Astrocyte (in vitro differentiated cells and primary cell): ENCODE measurements at places on chromosomes 7 and 10. TPM values are rescaled to one million over a fixed set of nuclear protein-coding genes. Genes with fewer than 3 reads are reported as not detected.

GRCh38 chr7:100049441-100050291 is at the start of gene ZSCAN21:
ZSCAN21 (plus strand) TSS chr7:100049774; CDS start chr7:100057007, 7,233 bp downstream.
- DNase-seq, result peak; percentile 77
- no peaks in the 10 kb centered on the region for H3K27me3 ChIP-seq
- H3K4me3 ChIP-seq, result peak within 1 kb of the TSS; percentile 76
- H3K4me1 ChIP-seq, result peaks cover 2% of the 10 kb centered on the region
- no peaks in the 10 kb centered on the region for H3K36me3 ChIP-seq
- peak within 1 kb of the TSS; percentile 94 for H3K27ac ChIP-seq

DNA sequence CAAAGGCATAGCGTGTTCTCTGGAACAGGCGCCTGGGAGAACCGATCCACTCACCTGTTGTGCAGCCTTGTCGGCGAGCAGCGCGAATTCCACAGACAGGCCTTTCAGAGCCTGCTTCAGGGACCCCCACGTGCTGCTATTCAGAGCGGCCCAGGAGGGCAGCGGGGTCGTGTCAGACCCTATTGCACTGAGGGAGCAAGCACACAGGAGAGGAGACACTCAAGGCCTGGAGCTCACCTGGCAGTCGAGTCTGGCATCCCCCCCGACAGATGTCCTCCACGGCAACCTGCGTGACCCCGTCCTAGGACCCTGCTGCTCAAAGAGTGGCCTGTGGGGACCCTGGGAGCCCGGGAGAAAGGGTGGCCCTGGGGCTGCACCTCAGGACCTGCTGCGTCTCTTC is 21.1 kb downstream of the NUDT1 start:
- no peaks in the 10 kb centered on the region for H3K27me3 ChIP-seq
- H3K4me3 ChIP-seq, result no peak overlapping the region
- DNase-seq, result no peak
- peaks cover 5% of the 10 kb centered on the region for H3K4me1 ChIP-seq
- peaks cover 2% of the 10 kb centered on the region for H3K36me3 ChIP-seq

DNA sequence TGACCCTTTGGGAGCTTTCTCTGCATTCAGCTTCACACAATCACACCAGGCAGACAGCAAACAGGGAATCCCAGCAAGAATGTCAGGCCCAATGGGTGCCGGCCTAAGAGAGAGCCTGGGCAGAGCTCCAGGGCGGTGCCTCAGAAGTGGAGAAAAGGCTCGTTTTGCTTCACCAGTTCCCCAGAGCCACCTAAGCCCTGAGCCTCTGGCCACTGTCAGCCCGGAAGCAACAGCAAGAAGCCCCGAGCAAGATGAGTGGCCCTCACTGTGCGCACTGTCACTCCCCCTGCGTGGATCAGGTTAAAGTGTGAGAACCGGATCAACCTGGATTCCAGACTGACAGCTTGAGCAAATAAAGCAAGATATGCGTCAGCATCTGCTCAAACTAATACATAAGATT is 14.7 kb downstream of the CNPY1 start:
- no peaks in the 10 kb centered on the region for H3K36me3 ChIP-seq
- no peak for DNase-seq
- no peak overlapping the region for H3K4me3 ChIP-seq
- H3K27me3 ChIP-seq, result peaks cover 46% of the 10 kb centered on the region
- H3K27ac ChIP-seq, result no peak overlapping the region

DNA sequence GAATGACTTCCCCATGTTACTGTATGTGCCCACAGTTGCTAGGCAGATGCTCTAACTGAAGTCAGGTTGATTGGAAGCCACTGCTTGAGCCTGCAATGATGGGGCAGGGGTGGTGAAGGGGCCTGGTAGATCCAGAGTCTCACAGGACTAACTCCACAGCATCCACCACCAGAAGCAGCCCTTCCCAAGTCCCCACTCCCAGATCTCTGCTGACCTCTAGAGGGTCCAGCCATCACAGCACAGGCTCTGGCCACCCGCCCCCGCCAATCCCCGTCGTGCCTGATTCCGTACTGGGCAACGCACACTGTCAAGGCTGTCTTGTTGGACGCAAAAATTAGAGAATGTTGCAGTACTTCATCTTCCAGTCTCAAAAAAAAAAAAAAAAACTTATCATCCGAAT is 136.8 kb upstream of the PDE1C start:
- peak; percentile 11 for DNase-seq
- no peaks in the 10 kb centered on the region for H3K36me3 ChIP-seq
- no peak overlapping the region for H3K4me3 ChIP-seq
- H3K27me3 ChIP-seq, result peaks cover 5% of the 10 kb centered on the region

DNA sequence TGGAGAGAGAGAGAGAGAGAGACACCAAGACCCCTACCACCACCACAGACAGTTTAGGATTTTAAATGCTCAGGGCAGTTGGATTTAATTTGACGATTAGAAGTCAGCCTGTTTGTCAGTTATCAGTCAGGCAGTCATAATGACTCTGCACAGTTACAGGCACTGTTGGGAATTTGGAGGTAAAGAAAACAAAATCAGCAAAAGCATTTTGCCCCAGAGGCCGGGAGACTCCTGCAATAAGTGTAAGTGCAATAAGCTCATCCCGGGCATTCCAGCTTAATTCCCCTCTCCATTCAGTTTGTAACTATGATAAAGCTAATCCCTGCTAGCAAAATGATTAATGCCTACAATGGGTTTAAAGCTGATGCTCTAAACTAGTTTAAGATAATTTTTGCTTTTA is 13.5 kb downstream of the SEMA3C start:
- H3K27me3 ChIP-seq, result no peaks in the 10 kb centered on the region
- peaks cover 11% of the 10 kb centered on the region for H3K4me1 ChIP-seq
- no peak overlapping the region for H3K4me3 ChIP-seq
- no peak overlapping the region for H3K27ac ChIP-seq

DNA sequence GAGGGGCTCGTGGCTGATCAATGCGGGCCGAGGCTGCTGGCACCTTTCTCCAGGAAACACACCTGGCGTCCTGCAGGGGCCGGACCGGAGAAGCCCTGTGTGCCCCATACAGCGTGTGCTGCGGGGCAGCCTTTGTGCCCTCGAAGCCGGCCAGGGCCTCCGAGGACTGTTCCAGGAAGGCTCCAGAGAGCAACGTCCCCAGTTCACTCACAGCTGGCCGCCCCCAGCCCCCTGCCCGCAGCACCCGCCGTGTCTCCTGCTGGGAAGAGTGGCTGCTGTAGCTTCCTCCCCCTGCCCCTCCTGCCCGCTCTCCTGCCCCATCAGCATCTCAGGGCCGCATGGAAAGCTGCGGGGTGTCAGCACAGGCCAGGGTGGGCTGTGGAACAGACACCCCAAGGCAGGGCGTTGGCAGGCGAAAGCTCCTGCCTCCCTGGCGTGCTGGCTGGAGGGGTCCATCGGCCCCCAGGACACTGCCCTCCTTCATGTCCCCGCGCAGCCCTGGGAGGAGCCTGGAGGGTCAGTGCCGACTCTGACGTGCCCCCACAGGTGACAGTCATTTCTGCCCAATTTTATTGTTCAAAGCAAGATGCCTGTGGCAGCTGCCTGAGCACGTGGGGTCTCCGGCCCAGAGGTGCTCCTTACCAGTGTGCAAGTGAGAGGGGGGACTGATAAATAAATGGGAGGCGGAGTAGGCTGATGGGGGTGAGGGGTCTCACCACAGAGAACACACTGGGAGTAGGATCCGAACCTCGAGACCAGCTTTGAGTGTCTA is 95.8 kb upstream of the DIP2C start:
- DNase-seq, result no peak
- peak overlapping the region; percentile 12 for H3K4me3 ChIP-seq
- H3K36me3 ChIP-seq, result no peaks in the 10 kb centered on the region
- H3K27ac ChIP-seq, result peak overlapping the region; percentile 32
- no peaks in the 10 kb centered on the region for H3K27me3 ChIP-seq
- H3K4me1 ChIP-seq, result peaks cover 25% of the 10 kb centered on the region

GRCh38 chr10:84173501-84173929 is at the start of gene GPR15LG:
GPR15LG (plus strand) TSS chr10:84173801; CDS start chr10:84173852, 51 bp downstream.
- no peak within 1 kb of the TSS for H3K4me3 ChIP-seq
- no peaks in the 10 kb centered on the region for H3K36me3 ChIP-seq
- H3K4me1 ChIP-seq, result no peaks in the 10 kb centered on the region
- no peaks in the 10 kb centered on the region for H3K27me3 ChIP-seq

- peaks cover 8% of the 10 kb centered on the region for H3K4me1 ChIP-seq
- H3K4me3 ChIP-seq, result no peak overlapping the region
- no peak overlapping the region for H3K27ac ChIP-seq
- peak; percentile 45 for DNase-seq
- no peaks in the 10 kb centered on the region for H3K27me3 ChIP-seq
Measured at GRCh38 chr7:111735661-111736551, 173.6 kb upstream of the IMMP2L start.

DNA sequence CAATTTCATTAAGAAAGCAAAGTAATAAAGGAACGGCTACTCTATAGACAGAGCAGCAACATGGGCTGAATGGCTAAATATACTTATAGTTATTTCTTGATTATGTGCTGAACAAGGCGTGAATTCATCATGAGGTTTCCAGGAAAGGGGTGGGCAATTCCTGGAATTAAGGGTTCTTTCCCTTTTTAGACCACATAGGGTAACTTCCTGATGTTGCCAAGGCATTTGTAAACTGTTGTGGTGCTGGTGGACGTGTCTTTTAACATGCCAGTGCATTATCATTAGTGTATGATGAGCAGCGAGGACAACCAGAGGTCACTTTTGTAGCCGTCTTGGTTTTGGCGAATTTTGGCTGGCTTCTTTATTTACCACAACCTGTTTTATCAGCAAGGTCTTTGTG is 28.5 kb upstream of the ZMYND11 start:
- DNase-seq, result no peak
- peaks cover 5% of the 10 kb centered on the region for H3K27me3 ChIP-seq
- no peak overlapping the region for H3K4me3 ChIP-seq
- no peaks in the 10 kb centered on the region for H3K36me3 ChIP-seq
- no peaks in the 10 kb centered on the region for H3K4me1 ChIP-seq

DNA sequence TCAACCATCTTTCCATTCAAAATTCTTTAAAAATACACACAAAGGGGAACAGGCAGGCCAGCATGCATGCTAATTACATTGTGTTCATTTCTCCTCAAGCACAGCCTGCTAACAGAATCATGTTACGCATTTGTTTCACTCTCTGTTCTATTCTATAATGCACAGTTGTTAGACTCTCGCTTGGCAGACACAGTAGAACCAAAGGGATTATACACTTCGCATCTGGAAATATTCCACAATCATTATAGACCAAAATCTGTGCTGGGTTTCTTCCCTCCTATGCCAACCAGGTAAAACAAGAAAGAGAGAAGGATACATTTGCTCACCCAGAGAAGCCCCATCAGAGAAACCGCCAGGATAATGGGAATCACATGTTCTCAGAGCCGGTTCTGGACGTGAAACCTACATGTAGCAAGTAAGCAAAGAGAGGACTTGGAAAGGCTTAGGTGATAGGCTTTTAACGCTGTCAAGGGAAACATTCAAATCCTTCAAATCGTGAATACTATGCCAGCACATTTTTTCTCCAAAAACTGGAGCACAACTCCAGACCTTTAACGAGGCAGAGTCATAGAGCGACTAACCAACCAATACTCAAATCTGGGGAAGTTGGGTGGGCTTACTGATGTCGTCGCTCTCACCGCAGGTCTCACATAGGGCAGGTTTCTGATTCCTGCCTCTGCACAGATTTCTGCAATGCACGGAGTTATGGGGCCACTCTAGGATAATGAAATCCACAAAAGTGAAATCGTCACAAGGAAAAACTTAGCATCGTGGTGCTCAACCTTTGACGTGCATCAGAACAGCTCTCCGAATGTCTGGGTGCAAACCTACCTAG is 380.5 kb upstream of the AUTS2 start:
- no peak overlapping the region for H3K27ac ChIP-seq
- H3K4me1 ChIP-seq, result no peaks in the 10 kb centered on the region
- H3K4me3 ChIP-seq, result no peak overlapping the region
- no peak for DNase-seq

- no peaks in the 10 kb centered on the region for H3K36me3 ChIP-seq
- no peak overlapping the region for H3K27ac ChIP-seq
- H3K4me1 ChIP-seq, result no peaks in the 10 kb centered on the region
- H3K4me3 ChIP-seq, result no peak overlapping the region
Measured at GRCh38 chr7:27364344-27364758, 121.7 kb downstream of the EVX1 start.

GRCh38 chr10:119275085-119275484 is 67.7 kb downstream of the GRK5 start:
- no peak overlapping the region for H3K4me3 ChIP-seq
- peaks cover 2% of the 10 kb centered on the region for H3K27me3 ChIP-seq
- no peak for DNase-seq
- H3K27ac ChIP-seq, result no peak overlapping the region
- H3K36me3 ChIP-seq, result no peaks in the 10 kb centered on the region

GRCh38 chr7:16805441-16805840 is 642 bp upstream of the AGR2 start:
- DNase-seq, result no peak
- H3K4me1 ChIP-seq, result no peaks in the 10 kb centered on the region
- no peaks in the 10 kb centered on the region for H3K36me3 ChIP-seq

GRCh38 chr7:151579644-151580043 is 59.9 kb upstream of the RHEB start:
- H3K4me1 ChIP-seq, result no peaks in the 10 kb centered on the region
- no peaks in the 10 kb centered on the region for H3K27me3 ChIP-seq
- peaks cover 5% of the 10 kb centered on the region for H3K36me3 ChIP-seq
- no peak overlapping the region for H3K4me3 ChIP-seq
- H3K27ac ChIP-seq, result no peak overlapping the region
- DNase-seq, result no peak

GRCh38 chr10:83538047-83538446 is 601.3 kb upstream of the GHITM start:
- H3K4me3 ChIP-seq, result no peak overlapping the region
- peaks cover 28% of the 10 kb centered on the region for H3K4me1 ChIP-seq
- no peak overlapping the region for H3K27ac ChIP-seq
- no peaks in the 10 kb centered on the region for H3K27me3 ChIP-seq

GRCh38 chr7:72925546-72926120 is 738 bp downstream of the POM121 start:
- H3K27me3 ChIP-seq, result no peaks in the 10 kb centered on the region
- H3K4me1 ChIP-seq, result peaks cover 13% of the 10 kb centered on the region
- DNase-seq, result no peak
- peaks cover 28% of the 10 kb centered on the region for H3K36me3 ChIP-seq
- peak overlapping the region; percentile 96 for H3K4me3 ChIP-seq

GRCh38 chr10:27998178-27998953 is 513 bp downstream of the ODAD2 start:
- no peaks in the 10 kb centered on the region for H3K36me3 ChIP-seq

The IFIT1 gene
- total RNA-seq, result 335 and 375 TPM in 2 replicates

The GTF2IRD1 gene
- 19.3 and 20.4 TPM in 2 replicates for total RNA-seq

The POLR2J2 gene
- total RNA-seq, result 3.1 and 3.6 TPM in 2 replicates

The APBB1IP gene
- 0.23 TPM in 1 of 2 replicates, not detected in the other for total RNA-seq

The GPR15LG gene
- not detected in 2 replicates for total RNA-seq

The CHST3 gene
- total RNA-seq, result 42.9 and 43.5 TPM in 2 replicates

The ZNF736 gene
- 3.7 and 4.4 TPM in 2 replicates for total RNA-seq
